ENCODE measurements at places on chromosomes 16 and 17.

GRCh38 chr17:35284955-35285354 is 42.1 kb downstream of the SLFN5 start:
- no peak for DNase-seq

- no peak for DNase-seq
Measured at GRCh38 chr17:50922107-50922506, 56.0 kb upstream of the TOB1 start.

- no peak for DNase-seq
Measured at GRCh38 chr17:6592173-6592572, 35.8 kb upstream of the PITPNM3 start.

DNA sequence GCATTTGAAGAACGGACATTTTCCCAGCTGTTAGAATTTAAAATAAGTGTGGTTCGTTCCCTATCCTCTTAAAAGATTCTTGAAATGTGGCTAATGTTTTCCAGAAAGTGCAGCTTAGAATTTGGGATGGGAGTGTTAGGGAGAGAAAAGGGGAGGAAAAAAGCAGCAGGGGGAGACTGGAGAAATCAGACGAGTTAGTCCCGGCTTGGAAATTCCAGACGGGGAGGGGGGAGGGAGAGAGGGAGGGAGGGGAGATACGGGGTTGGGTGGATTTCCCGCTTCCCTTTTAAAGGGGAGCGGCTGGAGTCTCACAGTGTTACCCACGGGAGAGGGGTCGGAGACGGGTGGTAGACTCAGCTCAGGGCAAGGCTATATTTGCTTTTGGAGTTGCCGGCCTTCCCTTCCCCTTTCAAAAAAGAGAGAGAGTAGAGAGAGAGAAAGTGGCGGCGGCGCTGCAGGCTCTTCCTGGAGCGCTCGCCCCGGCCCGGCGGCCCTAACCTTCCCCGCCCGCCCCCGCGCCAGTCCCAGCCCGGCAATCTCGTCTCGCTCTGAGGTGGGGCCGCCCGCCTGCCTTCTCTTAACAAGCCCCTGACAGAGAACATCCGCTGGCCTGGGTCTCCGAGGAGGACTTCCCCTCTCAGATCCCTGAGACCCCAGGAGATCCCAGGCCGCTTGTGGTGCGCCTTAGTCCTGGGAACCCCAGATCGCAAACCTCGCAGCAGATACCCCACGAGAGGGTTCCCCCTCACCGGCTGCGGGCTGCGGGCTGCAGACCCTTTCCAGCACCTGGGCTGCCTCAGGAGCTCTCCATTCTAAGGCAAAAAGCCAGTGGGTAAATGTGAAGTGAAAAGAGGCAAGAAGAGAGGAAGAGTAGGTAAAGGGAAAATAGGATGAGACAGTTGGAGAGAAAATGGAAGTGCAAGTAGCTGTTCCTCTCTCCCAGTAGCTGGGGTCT is 6.6 kb downstream of the IGF2BP1 start:
- DNase-seq: peak; percentile 65

DNA sequence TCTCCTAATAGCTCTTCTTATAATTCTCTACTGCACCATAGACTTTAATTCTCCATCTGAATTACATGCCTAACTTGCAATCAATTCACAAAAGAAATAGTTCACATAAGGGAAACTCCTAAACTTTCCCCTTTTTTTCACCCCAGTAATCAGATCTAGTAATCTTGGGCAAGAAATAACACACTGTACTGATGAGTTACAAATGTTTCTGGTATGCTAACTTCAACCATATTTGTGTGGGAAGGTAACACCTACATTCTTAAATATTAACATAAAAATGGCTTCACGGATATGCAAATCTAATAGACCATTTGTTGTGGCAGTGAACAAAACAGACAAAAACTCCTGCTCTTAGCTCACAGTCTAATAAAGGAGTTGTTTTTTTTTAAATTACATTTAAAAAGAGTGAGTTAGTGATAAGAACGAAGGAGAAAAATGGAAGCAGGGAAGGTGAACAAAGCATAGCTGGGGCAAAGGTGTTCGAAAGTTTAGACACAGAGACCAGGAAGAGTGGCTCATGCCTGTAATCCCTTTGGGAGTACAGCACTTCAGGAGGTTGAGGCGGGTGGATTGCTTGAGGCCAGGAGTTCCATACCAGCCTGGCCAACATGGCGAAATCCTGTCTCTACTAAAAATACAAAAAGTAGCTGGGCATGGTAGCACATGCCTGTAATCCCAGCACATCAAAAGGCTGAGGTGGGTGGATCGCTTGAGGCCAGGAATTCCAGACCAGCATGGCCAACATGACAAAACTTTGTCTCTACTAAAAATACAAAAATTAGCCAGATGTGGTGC is 34.8 kb downstream of the CMTM3 start:
- DNase-seq: no peak

DNA sequence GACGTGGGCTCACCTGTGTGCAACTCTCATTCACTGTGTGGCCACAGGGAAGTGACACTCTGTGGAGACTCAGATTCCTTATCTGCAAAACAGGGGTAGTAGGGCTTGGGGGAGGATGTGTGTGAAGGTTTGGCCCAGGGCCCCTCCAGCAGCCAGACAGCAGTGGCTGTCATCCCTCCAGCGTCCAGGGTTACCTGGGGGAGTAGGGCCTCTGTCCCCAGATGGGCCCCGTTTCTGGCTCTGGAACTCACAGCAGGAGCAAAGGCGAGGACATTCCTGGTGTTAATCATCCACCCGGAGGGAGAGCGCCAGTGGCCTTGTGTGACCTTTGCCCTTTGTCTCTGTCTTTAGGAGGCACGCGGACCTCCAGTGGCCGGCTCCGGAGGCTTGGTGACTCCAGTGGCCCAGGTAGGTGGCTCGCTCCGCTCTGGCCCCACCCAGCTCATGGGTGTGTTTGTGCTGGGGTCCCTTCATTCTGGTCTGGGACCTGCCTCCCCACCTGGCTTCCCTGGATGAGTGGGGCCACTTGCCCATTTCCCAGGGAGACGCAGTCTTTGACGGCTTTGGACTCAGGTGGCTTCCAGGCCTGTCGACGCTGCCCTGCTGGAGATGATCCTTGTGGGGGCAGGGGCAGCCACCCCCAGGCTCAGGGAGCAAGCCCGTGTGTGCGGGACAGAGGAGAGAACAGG is 166.2 kb downstream of the SEC14L1 start:
- DNase-seq: no peak

DNA sequence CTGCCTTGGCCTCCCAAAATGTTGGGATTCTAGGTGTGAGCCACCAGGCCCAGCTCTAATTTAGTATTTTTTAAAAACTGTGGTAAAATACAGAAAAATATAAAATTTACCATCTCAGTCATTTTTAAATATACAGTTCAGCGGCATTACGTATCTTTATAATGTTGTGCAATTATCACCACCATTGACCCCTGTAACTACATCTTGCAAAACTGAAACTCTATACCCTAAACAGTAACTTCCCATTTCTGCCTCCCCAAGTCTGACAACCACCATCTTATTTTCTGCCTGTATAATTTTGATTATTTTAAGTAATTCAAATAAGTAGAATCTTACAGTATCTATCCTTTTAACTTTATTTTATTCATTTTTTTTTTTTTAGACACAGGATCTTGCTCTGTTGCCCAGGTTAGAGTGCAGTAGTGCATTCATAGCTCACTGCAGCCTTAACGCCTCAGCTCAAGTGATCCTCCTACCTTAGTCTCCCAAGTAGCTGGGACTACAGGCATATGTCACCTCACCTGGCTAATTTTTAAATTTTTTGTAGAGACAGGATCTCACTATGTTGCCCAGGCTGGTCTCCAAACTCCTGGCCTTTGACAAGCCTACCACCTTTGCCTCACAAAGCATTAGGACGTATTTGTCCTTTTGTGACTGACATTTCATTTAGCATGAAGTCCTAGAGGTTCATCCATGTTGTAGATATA is 10.9 kb upstream of the GGA2 start:
- DNase-seq: no peak

DNA sequence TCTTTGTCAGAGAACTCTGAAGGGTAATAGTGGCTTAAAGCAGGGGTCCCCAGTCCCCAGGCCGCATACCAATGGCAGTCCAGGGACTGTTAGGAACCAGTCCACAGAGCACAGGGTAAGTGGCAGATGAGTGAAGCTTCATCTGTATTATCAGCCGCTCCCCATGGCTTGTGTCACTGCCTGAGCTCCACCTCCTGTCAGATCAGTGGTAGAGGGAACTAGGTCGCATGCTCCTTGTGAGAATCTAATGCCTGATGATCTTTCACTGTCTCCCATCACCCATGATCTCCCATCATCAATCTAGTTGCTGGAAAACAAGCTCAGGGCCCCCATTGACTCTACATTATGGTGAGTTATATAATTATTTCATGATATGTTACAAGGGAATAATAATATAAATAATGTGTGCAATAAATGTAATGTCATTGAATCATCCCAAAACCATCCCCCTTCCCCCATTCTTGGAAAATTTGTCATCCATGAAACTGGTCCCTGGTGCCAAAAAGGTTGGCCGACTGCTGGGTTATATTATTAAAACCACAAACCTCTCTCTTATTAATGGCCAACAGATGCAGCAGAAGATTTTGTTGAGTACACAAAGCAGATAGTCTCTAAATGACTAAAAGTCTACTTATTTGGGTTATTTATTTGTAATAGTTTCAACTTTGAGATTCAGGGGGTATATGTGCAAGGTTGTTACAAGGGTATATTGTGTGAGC is 782.7 kb downstream of the CDH11 start:
- DNase-seq: no peak

DNA sequence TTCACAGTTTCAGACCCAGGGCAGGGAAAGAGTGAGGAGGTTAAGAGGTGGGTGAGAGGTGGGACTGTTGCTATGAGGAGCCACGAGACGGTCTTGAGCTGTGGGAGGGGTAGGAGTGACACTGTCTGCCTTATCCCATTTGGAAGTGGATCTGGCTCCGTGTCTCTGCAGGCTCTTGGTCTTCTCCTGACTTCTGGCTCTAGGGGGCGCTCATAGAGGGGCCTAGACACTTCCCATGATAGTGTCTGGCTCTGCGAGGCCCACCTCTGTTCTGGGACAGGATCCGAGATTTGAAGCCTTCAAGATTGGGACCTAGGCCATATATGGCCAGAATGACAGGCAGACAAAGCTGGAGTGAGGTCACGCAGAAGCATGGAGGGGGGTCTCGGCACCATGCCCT is 204.5 kb downstream of the GSG1L start:
- no peak for DNase-seq

- no peak for DNase-seq
Measured at GRCh38 chr16:67915831-67916723, 15.6 kb downstream of the CTRL start.

GRCh38 chr16:12178251-12178990 is 201.9 kb downstream of the SNX29 start:
- no peak for DNase-seq

GRCh38 chr16:57196286-57196685 is 10.2 kb downstream of the RSPRY1 start:
- DNase-seq: no peak

DNA sequence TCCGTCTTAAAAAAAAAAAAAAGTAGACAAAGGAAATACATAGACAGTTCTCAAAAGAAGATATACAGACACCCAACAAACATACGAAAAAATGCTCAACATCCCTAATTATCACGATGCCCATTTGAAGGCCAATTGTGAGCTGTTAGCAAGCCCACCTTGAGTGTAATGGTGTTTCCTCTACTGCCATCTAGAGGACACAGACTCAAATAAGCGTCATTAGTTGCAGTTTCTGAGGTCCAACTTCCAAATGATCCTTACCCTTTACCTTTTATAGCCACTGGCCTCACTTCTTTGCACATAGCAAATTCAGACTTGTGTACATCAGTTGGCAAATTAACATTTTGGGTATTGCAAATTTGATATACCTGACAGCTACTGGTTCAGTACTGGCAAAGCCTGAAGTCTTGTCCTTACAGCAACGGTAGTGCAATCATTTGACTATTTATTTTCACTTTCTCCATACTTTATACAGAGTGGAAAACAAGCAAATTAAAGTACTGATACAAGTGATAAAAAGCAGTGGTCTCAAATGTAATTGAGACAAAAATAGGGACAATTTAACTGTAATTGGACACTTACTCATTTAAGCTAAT is 536.3 kb upstream of the EEF2KMT start:
- no peak for DNase-seq

- no peak for DNase-seq
Measured at GRCh38 chr17:40181205-40181604, 3.9 kb downstream of the RAPGEFL1 start.

DNA sequence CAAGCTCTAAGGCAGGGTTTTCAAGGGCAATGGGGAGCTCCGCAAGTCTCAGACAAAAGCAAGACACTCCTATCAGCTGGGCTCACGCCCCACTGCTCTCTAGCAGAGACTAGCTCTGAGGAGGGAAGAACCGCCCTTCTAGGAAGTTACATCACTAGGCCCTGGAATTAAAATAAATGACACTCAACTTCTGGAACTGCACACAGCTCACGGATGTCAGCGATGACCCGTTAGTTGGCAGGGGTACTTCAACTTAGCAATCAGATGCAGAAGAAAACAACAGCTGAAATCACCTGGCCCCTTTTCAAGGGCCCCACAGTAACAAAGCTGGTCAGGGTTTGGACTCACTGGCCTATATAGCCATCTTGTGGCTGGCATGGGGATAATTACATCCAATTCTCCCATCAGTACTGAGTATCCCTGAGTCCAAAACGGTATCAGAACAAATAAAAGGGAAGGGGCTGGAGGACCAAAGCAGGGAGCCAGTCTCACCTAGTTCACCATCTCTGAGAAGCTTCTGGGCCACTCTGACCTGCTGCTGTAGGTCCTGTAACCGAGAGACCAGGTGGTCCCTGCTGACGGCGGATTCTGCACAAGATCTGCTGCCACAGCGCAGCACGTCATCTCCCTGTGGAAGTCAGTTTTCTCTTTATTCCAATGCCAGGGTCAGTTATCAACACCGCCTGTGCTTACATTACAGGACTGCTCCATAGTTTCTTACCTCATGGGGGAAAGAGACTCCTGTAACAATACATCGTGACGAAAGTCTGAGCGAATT is 22.2 kb downstream of the SERPINF1 start:
- DNase-seq: peak; percentile 76

DNA sequence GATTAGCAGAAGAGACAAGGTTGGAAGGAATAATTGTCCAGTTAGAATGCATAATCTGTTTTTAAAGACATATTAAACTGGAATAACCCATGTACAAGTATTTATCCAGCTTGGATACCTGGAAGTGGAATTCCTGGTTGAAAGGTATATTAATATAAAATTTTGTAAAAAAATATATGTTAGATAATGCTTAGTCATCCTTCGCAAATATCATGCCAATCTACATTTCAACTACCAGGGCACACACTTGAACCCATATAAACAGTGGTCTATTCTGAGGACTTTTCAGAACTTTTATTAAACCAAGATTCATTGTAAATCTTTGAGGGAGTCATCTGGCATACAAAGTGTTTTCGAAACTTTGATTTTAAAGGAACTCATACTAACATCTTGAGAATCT is 269.1 kb upstream of the HSBP1 start:
- no peak for DNase-seq

Data from left hindlimb (tissue), 1 donor.